ENCODE measurements at places on chromosomes 13 and 19. TPM values are rescaled to one million over a fixed set of nuclear protein-coding genes. Genes with fewer than 3 reads are reported as not detected.

TEX101 gene
- polyA plus RNA-seq: not detected

MAST1 gene
- 0.26 TPM for polyA plus RNA-seq

ZNF578 gene
- polyA plus RNA-seq: 0.65 TPM

NLRP7 gene
- polyA plus RNA-seq: 0.06 TPM

DHDH gene
- polyA plus RNA-seq: 1.00 TPM

All from lung (tissue), 17 donors.